Stimulated activated CD8-positive, alpha-beta memory T cell treated with anti-CD3 and anti-CD28 coated beads, Interleukin-15, amount 100 ng/mL, for 1 hour (primary cell): ENCODE measurements at places on chromosomes 5 and 9.

- no peak for DNase-seq
Measured at GRCh38 chr9:74645007-74645639, 148.0 kb downstream of the RORB start.

GRCh38 chr5:167995844-167996425, 295.5 kb upstream of the WWC1 start:
- DNase-seq: no peak

- DNase-seq: no peak
Measured at GRCh38 chr5:54807421-54807820, 178.0 kb downstream of the ESM1 start.

DNA sequence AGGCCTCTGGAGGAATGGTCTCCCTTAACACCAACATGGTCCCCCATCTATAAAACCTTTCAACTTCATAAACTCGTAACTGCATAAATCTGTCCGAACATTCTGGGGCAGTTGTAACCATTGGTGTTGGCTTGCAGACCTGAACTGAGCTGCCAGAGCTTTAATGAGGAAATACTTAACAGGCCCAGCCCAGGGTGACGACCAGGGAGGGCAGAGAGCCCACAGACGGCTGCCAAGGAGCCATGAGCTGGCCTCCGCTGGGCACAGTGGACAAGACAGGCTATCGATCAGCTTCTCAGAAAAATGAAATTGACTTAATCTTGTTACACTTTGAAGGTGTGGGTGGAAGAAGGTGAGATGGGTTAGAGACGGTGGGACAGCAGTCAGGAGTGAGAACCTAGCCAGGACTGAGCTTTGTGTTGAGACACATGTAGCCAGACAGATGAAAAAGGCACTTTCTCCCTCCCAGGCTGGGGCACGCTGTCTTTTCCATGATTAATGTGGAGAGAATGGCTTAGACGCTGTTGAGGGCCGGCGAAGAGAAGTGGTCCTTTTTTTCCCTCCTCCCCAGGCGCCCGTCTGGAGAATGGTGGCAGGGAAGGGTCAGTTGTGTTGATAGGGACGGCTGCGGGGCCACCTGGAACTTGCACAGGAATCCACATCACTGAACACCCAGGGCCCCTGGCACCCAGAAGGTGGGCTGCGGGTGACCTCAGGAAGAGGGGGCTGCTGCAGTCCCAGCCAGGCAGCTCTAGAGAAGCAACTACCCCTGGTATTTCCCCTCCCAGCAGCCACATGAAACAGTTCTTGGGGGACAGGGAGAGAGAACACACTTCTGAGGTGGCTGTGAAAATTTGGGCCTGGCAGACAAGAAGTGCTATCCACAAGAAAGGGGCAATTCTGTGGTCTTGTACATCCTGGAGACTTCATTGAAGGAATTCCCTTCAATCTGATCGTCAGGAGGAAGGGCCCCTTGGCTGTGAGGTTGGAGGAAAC, 27.3 kb upstream of the TCOF1 start:
- DNase-seq: no peak

DNA sequence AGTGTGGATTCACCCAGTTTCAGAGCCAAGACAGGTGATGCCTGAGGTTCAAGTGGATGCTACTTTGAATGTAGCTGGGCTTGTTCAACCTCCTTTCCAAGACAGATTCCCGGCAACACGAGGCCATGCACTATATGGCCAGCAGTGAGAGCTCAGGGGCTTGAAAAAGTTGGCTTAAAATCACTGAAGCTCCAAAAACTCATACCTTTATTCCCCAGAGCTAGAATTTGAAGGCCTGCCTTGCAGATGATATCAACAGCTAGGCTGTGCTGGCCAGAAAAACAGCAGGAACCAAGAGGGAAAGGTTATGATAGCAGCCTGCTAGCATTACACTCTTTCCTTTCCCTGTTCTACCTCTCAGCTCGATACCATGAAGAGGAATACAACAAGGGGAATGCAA, 120.2 kb upstream of the DAB2 start:
- DNase-seq: no peak

- DNase-seq: no peak
Measured at GRCh38 chr5:89596821-89597220, 713.8 kb upstream of the MEF2C start.

- no peak for DNase-seq
Measured at GRCh38 chr5:126937771-126938170, 92.6 kb downstream of the MARCHF3 start.

GRCh38 chr9:70557661-70558369, 143.4 kb upstream of the KLF9 start:
- DNase-seq: no peak

DNA sequence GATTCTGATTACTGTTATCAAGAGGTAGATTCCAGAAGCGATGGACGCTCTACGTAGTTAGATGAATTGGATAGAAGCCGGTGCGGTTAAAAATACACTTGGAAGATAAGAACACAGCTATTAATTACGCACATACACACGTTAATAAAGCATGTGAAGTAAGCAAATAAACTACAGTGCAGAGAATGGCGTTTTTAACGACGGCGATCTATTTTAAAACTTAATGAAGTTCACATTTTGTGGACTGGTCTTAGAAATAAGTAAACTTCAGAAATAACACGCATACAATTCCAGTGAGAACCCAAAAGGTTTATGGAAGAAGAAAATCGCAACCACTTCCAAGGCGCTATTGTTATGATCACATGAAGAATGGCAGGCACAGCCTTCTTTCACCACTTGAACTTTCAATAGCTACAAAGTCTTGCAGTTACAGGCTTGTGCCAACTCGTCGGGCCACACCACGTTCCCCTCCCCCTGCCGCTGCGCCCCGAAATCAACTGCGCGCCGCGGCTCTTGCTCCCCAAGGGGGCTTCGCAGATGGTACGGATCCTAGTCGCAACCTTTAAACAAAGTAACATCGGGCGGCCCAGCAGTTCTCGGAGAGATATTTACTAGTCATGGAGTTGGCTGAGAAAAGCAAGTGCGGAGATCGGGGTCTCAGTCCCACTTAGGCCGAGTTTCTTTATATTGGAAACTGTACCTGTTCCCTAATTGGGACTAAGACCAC, 866 bp upstream of the SEMA6A start:
- no peak for DNase-seq

DNA sequence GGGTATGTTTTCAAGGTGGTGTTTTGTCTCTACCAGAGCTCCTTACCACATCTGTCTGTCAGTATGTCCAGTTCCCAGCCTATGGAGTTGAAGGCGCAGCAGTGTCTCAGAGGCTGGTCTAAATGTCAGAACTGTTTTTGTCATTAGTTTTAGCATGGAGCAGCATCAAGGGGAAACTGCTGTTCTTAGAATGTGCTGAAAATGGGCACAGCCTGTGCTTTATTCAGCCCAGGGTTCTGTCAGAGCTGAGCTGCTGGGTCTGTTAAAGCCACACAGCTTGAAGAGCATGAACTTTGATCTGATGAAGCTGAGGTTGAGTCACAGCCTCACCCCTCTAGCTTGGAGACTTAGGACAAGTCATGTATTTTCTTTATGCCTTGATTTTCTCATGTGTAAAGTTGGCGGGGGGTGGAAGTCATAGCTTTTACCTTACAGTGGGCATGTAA, 71.9 kb downstream of the RALGPS1 start:
- no peak for DNase-seq
